ENCODE measurements at places on chromosomes 11 and 22.

- DNase-seq, result no peak
Measured at GRCh38 chr11:85874265-85874664, 19.1 kb downstream of the CCDC83 start.

- DNase-seq, result no peak
Measured at GRCh38 chr11:20821046-20821445, 151.7 kb downstream of the NELL1 start.

GRCh38 chr11:13680501-13681264 lies 12.2 kb downstream of the FAR1 start:
- no peak for DNase-seq

DNA sequence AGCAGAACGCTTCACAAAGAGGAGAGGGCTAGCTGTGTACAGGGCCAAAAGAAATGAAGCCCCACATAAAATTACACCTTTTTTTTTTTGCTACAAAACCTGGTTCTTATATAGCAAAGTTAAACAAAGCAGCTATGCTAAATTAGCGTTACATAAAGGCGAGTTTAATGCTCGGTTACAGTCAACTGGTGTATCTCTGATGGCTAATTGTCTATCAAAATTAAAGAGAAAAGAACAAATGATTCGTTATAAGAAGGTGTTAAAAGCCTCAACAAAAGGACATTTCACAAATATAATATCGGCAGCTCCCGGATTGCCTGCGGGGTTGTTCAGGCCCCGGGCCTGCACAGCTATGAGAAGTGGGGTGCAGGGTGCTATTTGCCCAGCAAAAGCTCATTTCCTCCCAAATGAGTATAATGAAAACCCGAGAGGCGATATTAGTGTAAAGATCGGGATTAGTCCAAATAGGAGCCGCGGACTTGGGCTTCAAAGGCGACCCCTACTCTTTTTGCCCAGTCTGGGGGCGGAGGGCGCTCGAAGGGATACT lies 13.3 kb upstream of the PAX6 start:
- DNase-seq, result no peak

DNA sequence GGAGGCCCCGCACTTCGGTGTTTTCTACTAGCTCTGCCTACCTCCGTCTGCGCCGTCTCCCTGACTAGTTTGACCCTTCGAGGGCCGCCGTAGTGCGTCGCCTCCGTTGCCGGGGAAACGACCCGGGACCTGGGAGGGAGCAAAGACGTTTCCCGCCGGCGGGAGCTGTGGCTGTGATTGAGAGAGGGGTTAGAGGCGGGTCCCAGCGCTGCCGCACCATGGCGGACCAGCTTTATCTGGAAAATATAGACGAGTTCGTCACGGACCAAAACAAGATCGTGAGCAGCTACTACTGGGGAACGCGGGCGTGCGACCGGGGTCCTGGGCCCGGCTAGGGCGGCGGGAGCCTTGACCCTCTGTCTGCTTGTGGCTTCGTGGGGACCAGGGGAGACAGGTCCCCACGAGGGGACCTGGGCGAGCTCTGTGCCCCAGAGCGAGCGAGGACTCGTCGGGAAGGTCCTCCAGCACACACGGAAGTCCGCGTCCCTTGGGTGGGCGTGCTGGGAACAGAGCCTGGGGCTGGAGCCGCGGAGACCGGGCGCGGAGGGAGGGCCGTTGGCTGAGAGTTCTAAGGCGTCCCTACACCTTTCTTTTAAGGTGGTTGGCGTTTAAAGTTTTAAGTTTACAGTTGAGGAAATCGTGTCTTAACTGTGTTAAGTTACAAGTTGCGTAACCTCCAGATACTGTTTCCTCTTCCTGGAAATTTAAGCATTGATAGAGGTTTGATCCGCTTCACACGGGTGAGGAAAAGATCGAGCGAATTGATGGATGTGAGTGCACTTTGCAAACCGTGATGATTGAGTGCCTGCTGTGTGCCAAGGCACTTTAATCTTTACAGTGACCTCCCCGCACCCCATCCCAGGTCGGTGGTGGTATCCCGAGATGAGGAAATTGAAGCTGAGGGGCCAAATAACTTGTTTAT lies at the start of gene POLD3:
Gene POLD3, plus strand, starts transcription at position 142 of the 922 bp plus-strand sequence. Its CDS starts 77 bp downstream, at position 219.
- DNase-seq, result peak; percentile 95

Measured in retina (tissue), 1 donor.